ENCODE measurements at places on chromosomes 1 and 21. TPM values are rescaled to one million over a fixed set of nuclear protein-coding genes. Genes with fewer than 3 reads are reported as not detected.

PCBP3 gene
- 10.0 TPM for total RNA-seq

ERICH3 gene
- total RNA-seq: 2.8 TPM

RXFP4 gene
- not detected for total RNA-seq

KIF26B gene
- 3.1 TPM for total RNA-seq

MASP2 gene
- not detected for total RNA-seq

PAPPA2 gene
- total RNA-seq: 0.41 TPM

EDARADD gene
- 0.27 TPM for total RNA-seq

GRCh38 chr1:43558346-43558841, 27.7 kb downstream of the PTPRF start:
- no peaks in the 10 kb centered on the region for H3K36me3 ChIP-seq
- H3K4me1 ChIP-seq: no peaks in the 10 kb centered on the region
- H3K27ac ChIP-seq: peak overlapping the region; percentile 63
- H3K4me3 ChIP-seq: no peak overlapping the region
- DNase-seq: no peak

DNA sequence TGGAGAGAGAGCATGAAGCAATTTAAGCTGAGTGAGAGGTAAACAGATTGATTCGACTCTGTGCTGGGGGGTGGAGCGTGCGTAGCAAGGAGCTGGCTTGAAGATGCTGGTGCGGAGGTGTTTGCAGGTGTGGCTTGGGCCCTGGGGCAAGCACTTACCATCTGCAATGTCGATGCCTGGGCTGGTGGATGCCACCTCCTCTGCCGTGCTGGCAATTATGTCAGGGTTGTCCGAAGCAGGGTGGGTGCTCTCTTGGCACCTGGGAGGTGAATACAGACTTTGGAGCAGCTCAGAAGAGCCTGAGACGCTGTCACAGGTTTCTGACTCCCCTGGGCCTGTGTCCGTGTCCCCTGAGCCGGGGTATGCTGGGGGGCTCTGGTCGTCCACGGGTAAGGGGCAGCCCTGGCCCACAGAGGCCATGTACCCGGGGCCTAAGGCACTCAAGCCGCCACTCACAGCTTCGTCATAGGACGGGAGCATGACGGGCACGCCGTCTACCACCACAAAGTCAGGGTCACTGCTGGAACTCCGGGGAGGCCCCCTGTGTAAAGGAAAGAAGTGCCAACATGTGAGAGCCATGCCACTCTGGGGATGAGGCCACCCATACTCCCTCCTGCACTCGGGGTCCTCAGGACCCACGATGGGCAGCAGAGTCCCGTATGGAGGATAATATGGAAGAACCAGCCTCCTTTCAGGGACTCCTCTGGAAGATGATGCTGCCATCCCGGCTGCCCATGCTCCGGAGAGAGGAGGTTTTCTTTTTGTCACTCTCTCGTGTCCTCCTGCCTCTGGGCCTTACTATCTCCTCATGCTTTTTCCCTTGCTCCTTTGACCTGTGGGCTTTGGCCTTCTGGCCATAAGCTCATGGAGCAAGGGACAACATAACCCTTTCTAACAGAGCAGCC, 80.3 kb upstream of the TLR5 start:
- no peaks in the 10 kb centered on the region for H3K4me1 ChIP-seq
- no peak for DNase-seq
- no peaks in the 10 kb centered on the region for H3K27me3 ChIP-seq

- no peaks in the 10 kb centered on the region for H3K4me1 ChIP-seq
- H3K4me3 ChIP-seq: no peak overlapping the region
- H3K27ac ChIP-seq: no peak overlapping the region
- DNase-seq: peak; percentile 28
- peaks cover 54% of the 10 kb centered on the region for H3K27me3 ChIP-seq
Observed at GRCh38 chr21:44699502-44700001, 2.6 kb downstream of the KRTAP10-12 start.

- no peaks in the 10 kb centered on the region for H3K27me3 ChIP-seq
- DNase-seq: no peak
Observed at GRCh38 chr1:41700581-41700980, 216.1 kb upstream of the EDN2 start.

- no peak for DNase-seq
- no peaks in the 10 kb centered on the region for H3K27me3 ChIP-seq
- no peaks in the 10 kb centered on the region for H3K36me3 ChIP-seq
- H3K4me3 ChIP-seq: no peak overlapping the region
Observed at GRCh38 chr21:32380940-32381339, 11.9 kb downstream of the URB1 start.

DNA sequence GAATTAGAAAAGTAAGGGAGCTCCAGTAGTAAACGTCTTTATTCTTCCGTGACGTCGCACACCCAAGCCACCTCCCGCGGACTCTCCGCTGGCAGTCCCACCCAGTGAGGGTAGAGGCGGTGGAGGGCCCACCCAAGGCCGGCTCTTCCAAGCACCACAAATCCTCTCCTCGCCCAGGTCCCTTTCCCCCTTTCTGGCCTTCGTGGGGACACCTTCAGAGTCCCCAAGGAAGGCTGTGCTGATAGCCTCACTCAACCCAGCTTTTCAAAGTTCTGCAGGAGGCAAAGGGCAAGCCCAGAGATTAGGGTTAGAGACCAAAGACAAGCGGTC, 349 bp upstream of the GPN2 start:
- peaks cover 10% of the 10 kb centered on the region for H3K4me1 ChIP-seq
- no peak for DNase-seq
- peaks cover 67% of the 10 kb centered on the region for H3K36me3 ChIP-seq
- peak overlapping the region; percentile 96 for H3K4me3 ChIP-seq

DNA sequence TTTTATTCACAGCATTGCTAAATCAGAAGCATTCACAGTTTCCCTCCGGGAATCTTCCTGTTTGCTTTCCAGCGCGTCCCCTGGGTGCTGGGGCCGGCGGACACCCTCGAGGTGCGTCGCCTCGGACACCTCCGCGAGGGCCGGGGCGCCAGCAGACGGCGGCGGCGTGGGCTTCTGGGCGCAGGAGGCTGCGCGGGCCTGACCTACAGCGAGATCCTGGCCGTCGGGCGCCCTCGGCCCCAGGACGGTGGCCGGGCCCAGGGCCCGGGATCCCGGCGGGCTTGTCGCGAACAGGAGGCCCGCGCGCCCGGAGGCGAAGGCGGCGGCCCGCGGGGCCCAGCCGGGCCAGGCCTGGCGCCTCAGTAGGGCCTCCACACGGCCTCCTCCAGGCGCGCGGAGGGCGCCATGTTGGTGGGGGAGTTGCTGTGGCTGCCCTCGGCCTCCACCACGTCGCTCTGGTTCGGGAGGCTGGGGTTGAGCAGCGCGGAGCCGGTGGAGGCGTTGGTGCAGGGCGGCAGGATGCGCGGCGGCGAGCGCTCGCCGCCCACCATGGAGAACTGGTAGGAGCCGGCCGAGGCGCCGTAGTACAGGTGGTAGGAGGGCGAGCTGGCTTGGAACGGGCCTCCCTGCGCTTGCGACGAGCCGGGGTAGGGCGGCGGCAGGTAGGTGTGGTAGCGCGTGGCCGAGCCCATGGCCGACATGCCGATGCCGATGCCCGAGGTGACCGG, 123.1 kb downstream of the CLIC6 start:
- H3K4me1 ChIP-seq: no peaks in the 10 kb centered on the region
- no peak overlapping the region for H3K27ac ChIP-seq
- no peaks in the 10 kb centered on the region for H3K36me3 ChIP-seq
- H3K4me3 ChIP-seq: no peak overlapping the region

DNA sequence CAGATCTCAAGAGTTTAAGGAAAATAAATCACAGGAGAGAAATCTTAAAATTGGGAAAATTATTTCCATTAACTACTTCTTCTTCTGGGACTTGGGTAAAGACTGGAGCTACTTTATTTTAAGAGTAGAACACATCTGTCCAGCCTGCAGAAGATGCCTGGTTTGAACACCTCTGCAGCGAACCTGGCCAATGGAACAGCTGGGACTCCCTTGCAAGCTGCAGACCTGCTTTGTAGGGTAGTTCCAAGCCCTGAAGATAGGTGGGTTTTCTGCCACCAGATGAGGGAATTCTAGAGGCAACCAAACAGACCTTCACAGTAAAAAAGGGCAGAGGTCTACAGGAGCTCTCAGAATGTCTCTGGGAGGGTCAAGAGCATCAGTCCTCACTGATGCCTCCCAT, 86.5 kb upstream of the CACNA1E start:
- H3K4me1 ChIP-seq: no peaks in the 10 kb centered on the region
- H3K27ac ChIP-seq: no peak overlapping the region
- no peaks in the 10 kb centered on the region for H3K27me3 ChIP-seq
- H3K36me3 ChIP-seq: no peaks in the 10 kb centered on the region
- H3K4me3 ChIP-seq: no peak overlapping the region

DNA sequence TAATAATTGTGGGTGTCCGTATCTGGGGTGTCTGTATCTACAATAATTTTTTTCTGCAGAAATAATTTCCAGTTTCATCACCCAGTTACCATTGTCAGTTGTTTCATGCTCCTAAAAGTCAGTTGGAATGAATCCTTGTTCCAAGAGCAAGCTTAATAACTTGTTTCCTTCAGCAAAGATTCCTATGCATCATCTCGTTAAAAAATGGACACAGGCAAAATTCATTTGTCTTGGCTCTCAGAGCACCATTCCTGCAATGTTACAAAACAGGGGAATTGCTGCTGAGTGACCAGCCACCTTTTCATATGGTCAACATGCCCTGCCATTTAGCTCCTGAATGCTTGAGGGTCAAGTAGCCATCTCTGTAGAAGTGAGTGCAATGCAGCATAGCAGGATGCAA, 393.4 kb downstream of the KCNT2 start:
- no peaks in the 10 kb centered on the region for H3K27me3 ChIP-seq
- H3K36me3 ChIP-seq: no peaks in the 10 kb centered on the region
- DNase-seq: no peak
- H3K4me1 ChIP-seq: no peaks in the 10 kb centered on the region
- no peak overlapping the region for H3K4me3 ChIP-seq

- no peaks in the 10 kb centered on the region for H3K27me3 ChIP-seq
- H3K4me1 ChIP-seq: no peaks in the 10 kb centered on the region
Observed at GRCh38 chr1:218344814-218345672, at the start of gene TGFB2. TSS of gene TGFB2 (plus strand) at chr1:218345336. CDS start at chr1:218346702, 1,366 bp downstream.

GRCh38 chr1:46594063-46594462, 10.0 kb downstream of the MKNK1 start:
- peaks cover 46% of the 10 kb centered on the region for H3K36me3 ChIP-seq
- no peaks in the 10 kb centered on the region for H3K4me1 ChIP-seq
- no peaks in the 10 kb centered on the region for H3K27me3 ChIP-seq
- DNase-seq: no peak
- H3K4me3 ChIP-seq: no peak overlapping the region

GRCh38 chr1:210633636-210634035, 304.9 kb downstream of the HHAT start:
- no peaks in the 10 kb centered on the region for H3K27me3 ChIP-seq
- no peak for DNase-seq
- H3K4me3 ChIP-seq: no peak overlapping the region
- no peak overlapping the region for H3K27ac ChIP-seq
- H3K4me1 ChIP-seq: no peaks in the 10 kb centered on the region

GRCh38 chr1:150981177-150981804, 801 bp upstream of the ANXA9 start:
- no peak overlapping the region for H3K27ac ChIP-seq
- DNase-seq: no peak
- H3K36me3 ChIP-seq: no peaks in the 10 kb centered on the region
- H3K27me3 ChIP-seq: no peaks in the 10 kb centered on the region
- H3K4me3 ChIP-seq: no peak overlapping the region

DNA sequence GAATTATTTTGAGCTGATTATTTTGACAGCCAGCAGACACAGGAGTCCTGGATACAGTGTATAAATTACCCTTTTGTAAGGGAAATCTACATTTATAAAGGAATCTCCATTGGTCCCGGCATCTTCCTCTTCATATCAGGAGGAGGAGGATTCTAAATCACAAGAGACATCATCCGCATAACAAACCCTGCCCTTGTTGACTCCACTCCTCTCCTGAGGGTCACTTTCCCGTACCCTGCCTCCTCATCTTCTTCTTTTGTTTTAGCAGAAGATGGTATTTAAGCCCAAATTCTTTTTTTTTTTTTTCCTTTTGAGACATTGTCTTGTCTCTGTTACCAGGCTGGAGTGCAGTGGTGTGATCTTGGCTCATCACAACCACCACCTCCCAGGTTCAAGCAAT, 14.6 kb upstream of the PKNOX1 start:
- no peaks in the 10 kb centered on the region for H3K36me3 ChIP-seq
- no peak overlapping the region for H3K27ac ChIP-seq
- H3K4me3 ChIP-seq: no peak overlapping the region
- no peaks in the 10 kb centered on the region for H3K4me1 ChIP-seq
- no peaks in the 10 kb centered on the region for H3K27me3 ChIP-seq
